Right cardiac atrium (tissue), 5 donors: ENCODE measurements at places on chromosomes 3 and 15. TPM values are rescaled to one million over a fixed set of nuclear protein-coding genes. Genes with fewer than 3 reads are reported as not detected.
A peak's percentile ranks its signal among the peaks of the same experiment; 100 is the strongest.

The REC114 gene
- 12.1 TPM for total RNA-seq

The ARPIN gene
- total RNA-seq = 16.0 TPM

The ZNF502 gene
- total RNA-seq = 3.4 TPM

The SEMA7A gene
- total RNA-seq = 1.7 TPM

The PEX11A gene
- total RNA-seq = 10.3 TPM

The UCN2 gene
- not detected for total RNA-seq

The POC1A gene
- 1.0 TPM for total RNA-seq

The GNL3 gene
- total RNA-seq = 25.2 TPM

DNA sequence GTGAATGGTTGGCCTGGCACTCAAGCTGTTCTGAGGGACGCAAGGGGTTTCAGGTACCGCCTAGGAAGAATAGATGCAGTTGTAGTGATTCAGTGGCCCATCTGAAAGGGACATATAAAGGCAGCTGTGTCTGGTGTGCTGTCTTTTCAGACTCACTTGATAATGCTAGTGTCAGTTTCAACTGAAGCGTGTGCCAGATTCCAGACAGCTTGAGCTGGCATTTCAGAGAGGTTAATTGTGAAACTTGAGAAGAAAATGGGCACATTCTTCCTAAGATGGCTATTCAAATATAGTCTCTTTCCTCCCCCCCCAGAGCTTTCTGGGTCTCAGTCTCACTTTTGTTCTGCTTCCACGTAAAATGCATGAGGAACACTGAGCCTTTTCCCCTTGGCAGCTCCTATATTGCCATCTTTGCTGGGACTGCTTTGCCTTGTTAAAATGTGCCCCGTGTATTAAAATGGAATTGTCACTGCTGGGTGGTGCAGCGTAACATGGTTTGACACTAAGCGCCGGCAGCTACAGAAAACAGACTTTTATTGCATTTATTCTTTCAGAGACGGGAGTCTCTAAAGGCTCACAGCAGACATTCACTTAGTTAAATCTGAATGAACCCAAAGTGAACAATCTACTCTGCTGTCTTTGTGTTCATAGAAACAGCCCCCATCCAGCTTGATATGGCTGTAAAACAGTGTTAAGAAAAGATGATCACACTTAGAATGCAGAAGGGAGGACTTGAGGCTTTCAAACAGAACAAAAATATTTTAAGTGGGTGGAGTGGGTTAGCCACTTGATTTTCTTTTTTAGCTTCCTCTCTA lies 478.7 kb downstream of the RBMS3 start:
- peak; percentile 39 for DNase-seq

- DNase-seq = no peak
These were observed 28.0 kb downstream of the SENP7 start for GRCh38 chr3:101484805-101485620.

DNA sequence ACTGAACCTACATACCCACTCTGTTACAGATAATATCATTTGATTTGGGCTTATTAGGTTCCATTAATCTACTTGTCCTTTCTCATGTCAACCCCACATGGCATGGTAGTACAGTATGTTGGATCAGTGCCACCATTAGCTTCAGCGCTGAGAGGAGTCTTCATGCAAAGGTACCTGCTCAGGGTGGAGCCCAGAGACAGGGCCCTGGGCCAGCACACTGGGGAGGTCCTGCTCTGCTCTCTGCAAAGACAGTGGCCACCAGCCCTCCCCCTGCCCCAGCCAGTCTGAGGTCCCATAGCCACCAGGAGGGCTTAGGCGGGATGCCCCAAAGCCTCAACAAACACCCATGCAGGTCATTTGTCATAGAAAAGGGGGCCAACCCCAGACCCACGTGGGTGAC lies 71.0 kb downstream of the ATP10A start:
- no peak for DNase-seq

GRCh38 chr15:39581793-39582285 lies 960 bp downstream of the THBS1 start:
- DNase-seq = peak; percentile 84

DNA sequence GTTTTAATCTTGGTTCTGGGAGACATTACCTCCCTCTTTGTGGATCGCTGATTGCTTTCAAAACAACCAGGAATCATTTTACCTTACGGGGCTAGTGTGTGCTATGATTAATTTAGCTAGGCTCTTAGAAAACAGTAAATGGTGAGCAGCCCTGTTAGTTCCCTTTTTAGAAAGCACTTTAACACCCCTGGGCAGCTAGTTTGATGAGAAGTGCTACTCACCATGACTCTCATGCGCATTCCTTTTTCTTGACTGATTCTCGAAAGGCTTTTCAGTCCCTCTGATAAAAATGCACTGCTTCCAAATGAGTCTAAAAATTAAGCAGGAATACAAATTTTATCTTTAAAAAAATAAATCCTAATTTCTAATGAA lies 75.3 kb upstream of the LEKR1 start:
- no peak for DNase-seq

DNA sequence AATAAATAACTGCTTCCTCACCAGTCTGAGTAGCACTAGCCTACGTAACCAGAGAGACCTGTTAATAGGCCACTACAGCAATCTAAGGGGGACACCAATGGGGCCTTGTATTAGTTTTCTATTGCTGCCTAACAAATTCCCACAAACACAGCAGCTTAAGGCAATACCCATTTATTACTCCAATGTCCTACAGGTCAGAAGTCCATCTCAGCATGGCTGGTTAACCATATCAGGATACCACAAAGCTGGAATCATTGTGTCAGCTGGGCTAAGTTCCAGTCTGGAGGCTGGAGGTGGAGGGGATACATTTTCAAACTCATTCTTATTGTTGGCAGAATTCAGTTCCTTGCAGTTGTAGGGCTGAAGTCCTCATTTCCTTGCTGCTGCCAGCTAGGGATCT lies 331.9 kb downstream of the ULK4 start:
- DNase-seq = no peak

GRCh38 chr3:26498271-26498670 lies 124.3 kb upstream of the LRRC3B start:
- no peak for DNase-seq

DNA sequence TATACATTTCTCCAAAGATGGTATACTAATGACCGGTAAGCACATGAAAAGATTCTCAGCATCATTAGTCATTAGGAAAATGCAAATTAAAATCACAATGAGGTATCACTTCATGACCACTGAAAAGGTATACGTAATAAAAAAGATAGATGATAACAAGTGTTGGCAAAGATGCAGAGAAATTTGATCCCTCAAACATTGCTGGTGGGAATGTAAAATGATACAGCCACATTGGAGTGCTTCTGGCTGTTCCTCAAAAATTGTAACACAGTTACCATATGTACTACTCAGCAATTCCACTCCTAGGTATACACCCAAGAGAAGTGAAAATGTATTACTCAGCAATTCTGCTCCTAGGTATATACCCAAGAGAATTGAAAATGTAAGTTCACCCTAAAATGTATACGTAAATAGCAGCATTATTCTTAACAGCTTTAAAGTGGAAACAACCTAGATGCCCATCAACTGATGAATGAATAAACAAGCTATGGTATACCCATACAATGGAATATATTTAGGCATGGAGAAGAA lies 25.0 kb upstream of the KY start:
- no peak for DNase-seq

DNA sequence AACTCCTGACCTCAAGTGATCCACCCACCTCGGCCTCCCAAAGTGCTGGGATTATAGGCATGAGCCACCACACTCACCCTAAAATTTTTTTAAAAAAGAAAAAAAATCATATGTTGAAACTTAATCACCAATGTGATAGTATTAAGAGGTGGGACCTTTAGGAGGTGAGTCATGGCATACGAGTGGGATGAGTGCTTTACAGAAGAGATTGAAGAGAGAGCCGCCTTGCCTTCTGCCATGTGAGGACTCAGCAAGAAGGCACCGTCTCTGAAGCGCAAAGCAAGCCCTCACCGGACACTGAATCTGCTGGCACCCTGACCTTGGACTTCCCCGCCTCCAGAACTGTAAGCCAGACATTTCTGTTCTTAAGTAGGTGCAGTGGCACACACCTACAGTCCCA lies 5.5 kb downstream of the ARPIN start:
- DNase-seq = no peak

GRCh38 chr3:35663471-35663870 lies 24.1 kb downstream of the ARPP21 start:
- peak; percentile 24 for DNase-seq

GRCh38 chr15:94324835-94325767 lies 93.7 kb downstream of the MCTP2 start:
- DNase-seq = peak; percentile 20

GRCh38 chr3:159273070-159273469 lies 471.2 kb downstream of the MFSD1 start:
- DNase-seq = no peak

GRCh38 chr15:89778861-89779260 lies 2.7 kb downstream of the MESP2 start:
- DNase-seq = no peak

DNA sequence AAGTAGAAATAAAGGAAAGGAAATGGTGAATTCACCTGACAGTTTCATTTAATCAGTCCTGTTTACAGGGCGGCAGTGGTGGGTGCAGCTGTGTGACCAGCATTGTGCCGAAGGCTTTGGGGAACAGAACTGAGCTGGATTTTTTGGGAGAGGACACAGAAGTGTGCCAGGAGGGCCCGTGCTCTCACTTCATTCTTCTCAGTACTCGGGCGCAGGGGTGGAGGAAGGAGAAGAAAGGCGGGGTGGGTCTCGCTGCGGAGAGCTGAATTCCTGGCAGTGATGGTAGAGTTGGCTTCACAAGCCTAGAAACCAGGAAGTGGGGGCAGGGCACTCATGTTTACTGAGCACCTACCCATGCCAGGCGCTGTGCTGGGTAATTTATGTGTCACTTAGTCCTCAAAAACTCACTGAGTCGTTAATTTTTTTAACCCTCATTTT lies 64.6 kb downstream of the CRTC3 start:
- DNase-seq = peak; percentile 83

- no peak for DNase-seq
These were observed 46.0 kb downstream of the MFSD1 start for GRCh38 chr3:158847885-158848284.

- DNase-seq = no peak
These were observed 578.1 kb upstream of the NECTIN3 start for GRCh38 chr3:110493438-110494092.

- DNase-seq = no peak
These were observed 9.9 kb downstream of the THAP10 start for GRCh38 chr15:70882361-70882760.

DNA sequence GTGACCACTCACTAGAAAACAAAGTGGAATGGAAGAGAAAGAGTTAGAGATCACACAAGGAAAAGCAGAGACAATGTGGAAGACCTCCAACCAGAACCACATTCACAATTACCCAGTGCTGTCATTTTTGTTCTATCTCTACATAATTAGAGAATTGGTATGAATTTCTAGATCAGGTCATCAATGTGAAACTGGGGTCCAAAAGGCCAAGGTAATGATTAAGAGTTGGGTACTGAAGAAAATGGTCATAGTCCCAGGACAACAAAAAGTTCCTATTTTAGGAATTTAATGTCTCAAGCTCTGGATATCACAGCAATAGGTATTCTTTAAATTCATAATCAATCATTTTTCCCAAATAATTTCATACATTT lies 84.7 kb upstream of the PPIB start:
- no peak for DNase-seq

DNA sequence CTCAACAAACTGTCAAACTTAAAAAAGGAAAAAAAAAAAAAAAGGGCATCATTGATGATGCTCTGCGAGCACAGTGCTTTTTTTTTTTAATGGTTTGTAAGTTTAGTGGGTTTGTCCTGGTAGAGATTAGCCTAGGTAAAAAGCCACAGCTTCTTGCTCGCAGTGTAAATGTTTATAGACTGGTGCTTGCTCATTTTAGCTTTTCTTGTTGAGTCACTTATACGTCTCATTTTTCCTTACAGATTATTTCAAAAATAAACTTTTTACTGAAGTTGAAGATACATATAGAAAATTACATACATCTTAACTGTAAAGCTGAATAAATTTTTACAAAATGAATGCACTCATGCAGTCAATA lies 16.5 kb upstream of the TRA2B start:
- DNase-seq = no peak

GRCh38 chr15:65835447-65835846 lies 33.8 kb upstream of the RAB11A start:
- DNase-seq = no peak

- no peak for DNase-seq
These were observed 23.0 kb upstream of the RETNLB start for GRCh38 chr3:108780235-108780634.

DNA sequence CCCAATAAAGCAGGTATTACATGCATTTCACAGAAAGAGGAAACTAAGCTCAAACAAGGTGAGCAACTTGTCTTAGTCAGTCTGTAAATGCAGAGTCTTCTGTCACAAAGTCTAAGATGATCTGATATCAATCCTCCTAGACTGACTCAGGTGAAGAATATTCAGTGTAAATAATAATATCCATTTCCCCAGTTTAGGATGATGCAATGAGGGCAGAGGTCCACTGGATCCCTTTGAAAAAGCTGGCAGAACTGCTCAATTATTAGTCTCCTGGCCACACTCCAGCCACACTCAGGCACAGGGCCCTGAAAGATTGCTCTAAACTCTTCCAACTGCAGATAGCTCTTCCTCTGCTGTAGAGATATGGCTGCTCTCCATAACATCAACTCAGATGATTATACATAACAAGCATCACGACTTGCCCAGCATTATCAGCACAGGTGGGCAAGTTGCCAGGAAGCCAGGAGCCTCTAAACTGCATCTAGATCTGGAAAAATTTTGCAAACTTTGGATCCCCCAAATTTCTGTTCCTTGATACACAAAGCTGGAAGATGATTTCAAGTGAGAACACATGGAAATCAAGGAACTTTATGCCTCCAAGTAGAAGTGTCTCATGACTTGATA lies 129.8 kb upstream of the CPNE4 start:
- peak; percentile 50 for DNase-seq

DNA sequence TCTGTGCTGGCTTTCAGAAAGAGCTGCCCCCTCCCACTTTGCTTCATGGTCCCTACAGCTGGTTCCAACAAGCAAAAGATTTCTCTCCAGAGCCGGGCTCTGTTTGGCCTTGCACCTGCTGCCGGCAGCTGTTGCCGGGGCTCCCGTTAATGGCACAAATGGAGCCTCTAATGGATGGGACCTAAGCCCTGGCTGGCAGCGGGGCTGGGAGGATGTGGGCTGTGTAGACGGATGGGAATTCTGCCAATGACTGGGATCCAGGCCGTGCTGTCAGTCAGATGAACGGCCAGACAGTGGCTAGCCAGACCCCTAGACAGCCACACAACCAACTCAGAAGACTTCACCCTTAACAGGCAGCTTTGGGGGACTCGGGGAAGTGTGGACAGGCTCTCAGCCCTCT lies 88.0 kb downstream of the RPLP1 start:
- DNase-seq = no peak

- no peak for DNase-seq
These were observed 17.2 kb downstream of the CCDC80 start for GRCh38 chr3:112623717-112624116.

DNA sequence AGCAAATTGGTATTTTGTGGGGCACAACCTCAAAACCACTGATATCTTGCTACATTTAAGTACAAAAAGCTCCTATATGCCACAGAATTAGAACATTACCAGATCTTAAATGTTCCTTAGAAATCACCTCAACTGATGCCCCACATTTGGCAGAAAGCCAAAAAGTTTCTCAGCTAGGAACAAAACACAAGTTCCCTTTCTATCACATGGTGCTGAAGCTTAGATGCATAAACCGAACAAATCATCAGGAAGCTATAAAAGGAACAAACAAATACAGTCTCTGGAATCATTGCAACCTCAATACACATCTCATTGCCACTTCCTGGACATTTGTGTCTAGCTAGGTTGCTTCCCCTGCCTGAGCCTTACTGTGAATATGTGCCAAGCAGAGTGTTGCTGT lies 492.6 kb downstream of the LPP start:
- DNase-seq = no peak
